ENCODE measurements at places on chromosomes 2 and 18. TPM values are rescaled to one million over a fixed set of nuclear protein-coding genes. Genes with fewer than 3 reads are reported as not detected.

Gene COA5
- 30.9 TPM for total RNA-seq

DNA sequence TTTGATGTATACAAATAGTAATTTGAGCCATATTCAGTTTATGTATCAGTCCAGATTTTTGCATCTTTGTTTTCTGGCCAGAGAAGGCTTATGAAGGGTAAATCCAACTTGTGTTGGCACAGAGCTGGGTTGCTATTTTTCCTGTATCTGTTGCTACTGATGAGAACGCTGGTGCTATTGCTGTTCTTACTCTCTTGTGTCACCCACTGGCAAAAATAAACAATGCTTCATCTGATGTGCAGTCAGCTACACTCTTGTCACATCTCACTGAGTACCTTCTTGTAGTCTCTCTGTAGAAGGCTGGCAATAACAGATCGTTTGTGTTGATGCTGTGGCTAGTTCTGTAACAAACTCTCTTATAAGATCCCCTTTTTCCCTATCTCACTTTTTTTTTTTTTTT lies 323.4 kb downstream of the CDH19 start:
- no peaks in the 10 kb centered on the region for H3K36me3 ChIP-seq
- H3K4me3 ChIP-seq, result no peak overlapping the region
- no peak for DNase-seq
- no peak overlapping the region for H3K27ac ChIP-seq

DNA sequence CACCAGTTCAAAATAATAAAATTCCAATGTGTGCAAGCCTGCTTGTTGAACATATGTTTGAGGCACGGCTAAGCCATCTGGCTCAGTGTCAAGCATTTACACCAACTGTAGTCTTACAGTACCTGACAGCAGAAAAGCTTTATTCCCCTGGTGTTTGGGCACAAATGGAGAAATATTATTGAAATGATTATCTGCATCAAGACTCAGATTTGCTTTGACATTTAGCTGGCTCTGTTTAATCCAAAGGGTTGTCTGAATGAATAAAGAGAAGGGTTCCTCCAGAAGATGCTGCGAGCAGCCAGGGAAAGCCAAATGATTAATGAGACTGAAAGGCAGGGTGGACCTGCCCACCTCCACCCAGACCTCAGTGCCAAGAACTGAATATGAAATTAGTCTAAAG lies 393.2 kb upstream of the GALNT5 start:
- no peaks in the 10 kb centered on the region for H3K36me3 ChIP-seq
- DNase-seq, result no peak
- peaks cover 8% of the 10 kb centered on the region for H3K4me1 ChIP-seq
- no peak overlapping the region for H3K4me3 ChIP-seq
- no peaks in the 10 kb centered on the region for H3K27me3 ChIP-seq

GRCh38 chr2:10132043-10132575 lies 9.6 kb downstream of the RRM2 start:
- H3K27me3 ChIP-seq, result no peaks in the 10 kb centered on the region
- no peaks in the 10 kb centered on the region for H3K36me3 ChIP-seq
- H3K4me3 ChIP-seq, result no peak overlapping the region
- no peak overlapping the region for H3K27ac ChIP-seq

GRCh38 chr2:80591233-80591632 lies 286.7 kb upstream of the LRRTM1 start:
- H3K27ac ChIP-seq, result no peak overlapping the region
- H3K27me3 ChIP-seq, result no peaks in the 10 kb centered on the region
- no peak for DNase-seq

DNA sequence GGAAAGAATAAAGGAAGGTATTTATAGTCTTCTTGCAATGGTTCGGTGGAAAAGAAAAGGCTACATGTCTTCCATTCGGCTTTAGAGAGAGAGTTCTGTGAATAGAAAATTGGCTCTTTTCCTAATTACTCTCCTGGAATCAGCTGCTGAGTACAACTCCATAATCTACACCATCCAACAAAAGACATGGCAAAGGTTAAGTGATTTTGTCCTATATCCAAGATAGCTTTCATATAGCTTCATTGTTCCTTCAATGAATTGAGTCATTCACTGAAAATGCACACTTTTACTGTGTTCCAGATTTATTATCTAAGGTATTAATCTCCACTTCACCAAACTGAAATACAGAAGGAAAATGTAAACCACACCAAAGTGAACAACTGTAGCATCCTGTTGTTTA lies 514.5 kb downstream of the LRRTM4 start:
- no peak overlapping the region for H3K4me3 ChIP-seq
- no peak for DNase-seq
- H3K4me1 ChIP-seq, result no peaks in the 10 kb centered on the region

- H3K27ac ChIP-seq, result no peak overlapping the region
- no peak overlapping the region for H3K4me3 ChIP-seq
- H3K4me1 ChIP-seq, result no peaks in the 10 kb centered on the region
- DNase-seq, result no peak
- no peaks in the 10 kb centered on the region for H3K36me3 ChIP-seq
- H3K27me3 ChIP-seq, result no peaks in the 10 kb centered on the region
Measured at GRCh38 chr2:120477198-120477597, 131.3 kb downstream of the INHBB start.

- H3K27ac ChIP-seq, result no peak overlapping the region
- no peak overlapping the region for H3K4me3 ChIP-seq
- DNase-seq, result no peak
Measured at GRCh38 chr18:10939822-10940221, 209.5 kb downstream of the PIEZO2 start.

DNA sequence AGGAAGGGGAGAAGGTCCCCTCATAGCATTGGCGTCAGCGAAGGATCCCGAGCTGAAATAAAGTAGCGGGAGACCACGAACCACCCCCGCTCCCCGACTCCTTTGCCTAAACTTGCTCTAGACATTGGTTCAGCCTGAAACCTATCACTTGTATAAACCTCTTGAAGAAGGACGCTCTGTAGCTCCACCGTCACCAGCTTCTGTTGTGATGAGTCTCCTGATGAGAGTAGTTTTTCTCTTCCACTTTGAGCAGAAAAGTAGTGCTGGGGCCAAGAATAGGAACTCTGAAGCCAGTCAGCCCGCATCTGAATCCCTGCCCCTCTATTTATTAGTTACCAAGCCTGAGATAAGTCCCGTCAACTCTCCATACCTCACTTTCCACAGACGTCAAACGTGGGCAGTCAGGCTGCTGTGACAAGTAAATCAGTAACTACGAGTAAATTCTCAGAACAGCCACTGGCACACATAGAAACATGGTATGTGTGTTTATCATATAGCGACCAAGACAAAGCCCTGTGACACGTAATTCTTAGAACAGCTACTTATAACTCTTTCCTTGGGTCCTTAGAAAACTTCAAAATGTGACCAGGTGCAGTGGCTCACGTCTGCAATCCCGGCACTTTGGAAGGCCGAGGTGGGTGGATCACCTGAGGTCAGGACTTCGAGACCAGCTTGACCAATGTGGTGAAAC lies 61.7 kb downstream of the CD226 start:
- H3K27ac ChIP-seq, result no peak overlapping the region
- H3K36me3 ChIP-seq, result no peaks in the 10 kb centered on the region
- H3K4me3 ChIP-seq, result no peak overlapping the region
- no peak for DNase-seq
- no peaks in the 10 kb centered on the region for H3K27me3 ChIP-seq

GRCh38 chr2:232219496-232219870 lies 159.1 kb upstream of the ALPP start:
- no peaks in the 10 kb centered on the region for H3K4me1 ChIP-seq
- peaks cover 11% of the 10 kb centered on the region for H3K36me3 ChIP-seq
- no peak overlapping the region for H3K27ac ChIP-seq
- no peaks in the 10 kb centered on the region for H3K27me3 ChIP-seq
- no peak for DNase-seq

DNA sequence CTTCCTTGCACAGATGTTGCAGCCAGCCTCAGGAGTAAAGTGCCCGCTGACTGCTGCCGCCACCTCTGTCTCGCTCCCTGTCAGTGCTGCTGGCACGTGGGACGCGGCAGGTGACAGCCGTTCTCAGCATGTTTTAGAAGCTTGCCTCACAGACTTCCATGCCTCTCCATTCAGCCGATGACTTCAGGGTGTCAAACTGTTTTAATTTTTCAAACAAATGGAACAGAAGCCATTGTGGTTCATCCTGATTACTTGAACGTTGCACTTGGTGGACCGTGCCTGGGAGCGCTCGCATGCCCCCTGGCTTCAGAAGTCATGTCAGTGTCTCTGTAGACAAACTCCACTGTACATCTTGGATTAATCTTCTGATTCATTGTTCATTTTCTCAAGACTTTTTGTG lies 62.7 kb upstream of the EML6 start:
- H3K4me3 ChIP-seq, result no peak overlapping the region
- no peaks in the 10 kb centered on the region for H3K27me3 ChIP-seq
- peak overlapping the region; percentile 2 for H3K27ac ChIP-seq
- peaks cover 35% of the 10 kb centered on the region for H3K4me1 ChIP-seq

- no peak overlapping the region for H3K27ac ChIP-seq
- H3K4me1 ChIP-seq, result peaks cover under 1% of the 10 kb centered on the region
- no peak for DNase-seq
- no peak overlapping the region for H3K4me3 ChIP-seq
Measured at GRCh38 chr2:69709290-69709689, 32.6 kb upstream of the ANXA4 start.

DNA sequence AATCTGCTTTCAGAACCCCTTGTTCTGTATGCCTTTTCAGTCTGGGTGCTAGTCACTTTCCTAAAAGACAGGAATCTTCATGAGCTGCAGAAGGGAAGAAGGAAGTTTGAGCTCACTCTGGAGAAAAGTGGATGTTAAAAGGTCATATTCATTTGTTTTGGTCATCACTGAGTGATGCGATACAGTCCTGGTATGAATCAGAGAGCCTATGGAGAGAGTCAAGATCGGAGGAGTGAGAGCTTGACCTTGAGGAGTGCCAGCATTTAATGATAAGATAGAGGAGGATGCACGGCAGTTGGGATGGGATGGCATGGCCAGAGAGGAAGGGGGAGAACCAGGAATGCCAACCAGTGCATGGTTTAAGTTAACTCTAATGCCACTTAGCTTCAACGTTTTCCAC lies 19.6 kb downstream of the USP39 start:
- H3K27me3 ChIP-seq, result no peaks in the 10 kb centered on the region
- no peaks in the 10 kb centered on the region for H3K4me1 ChIP-seq
- no peak for DNase-seq

DNA sequence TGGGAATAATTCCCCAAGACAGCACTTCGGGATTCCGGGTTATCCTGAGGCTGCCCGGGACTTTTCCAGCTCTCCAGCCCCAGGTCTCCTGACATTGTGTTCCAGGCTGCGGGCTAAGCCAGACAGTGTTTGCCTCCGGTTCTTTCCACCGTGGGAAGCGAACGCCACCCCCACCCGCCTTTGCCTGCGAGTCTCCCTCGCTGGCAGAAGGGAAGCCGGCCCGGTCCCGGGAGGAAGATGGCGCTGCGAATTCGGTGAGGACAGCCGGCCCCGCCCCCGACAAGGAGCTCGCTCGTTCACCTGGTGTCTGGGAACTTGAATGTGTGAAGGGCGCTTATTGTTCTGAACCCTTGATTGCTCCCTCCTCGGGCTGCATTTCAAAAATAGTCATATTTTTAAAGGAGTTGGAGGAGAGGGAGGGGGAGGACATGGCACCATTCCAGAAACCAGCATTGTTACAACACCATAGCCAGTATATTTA lies 2.9 kb downstream of the LRATD1 start:
- H3K36me3 ChIP-seq, result no peaks in the 10 kb centered on the region
- H3K27ac ChIP-seq, result peak overlapping the region; percentile 86
- no peaks in the 10 kb centered on the region for H3K27me3 ChIP-seq
- no peak for DNase-seq
- H3K4me1 ChIP-seq, result peaks cover 54% of the 10 kb centered on the region

Gene CD226
- 0.26 TPM for total RNA-seq

- peaks cover 29% of the 10 kb centered on the region for H3K4me1 ChIP-seq
- H3K4me3 ChIP-seq, result no peak overlapping the region
- H3K27me3 ChIP-seq, result no peaks in the 10 kb centered on the region
- no peak for DNase-seq
- no peaks in the 10 kb centered on the region for H3K36me3 ChIP-seq
- H3K27ac ChIP-seq, result peak overlapping the region; percentile 98
Measured at GRCh38 chr2:205698286-205699268, 16.3 kb downstream of the NRP2 start.

- H3K27ac ChIP-seq, result no peak overlapping the region
- DNase-seq, result no peak
- no peaks in the 10 kb centered on the region for H3K4me1 ChIP-seq
- no peaks in the 10 kb centered on the region for H3K36me3 ChIP-seq
- no peaks in the 10 kb centered on the region for H3K27me3 ChIP-seq
Measured at GRCh38 chr18:58005011-58005410, 39.0 kb upstream of the NEDD4L start.

GRCh38 chr2:49616800-49617199 lies 462.5 kb upstream of the FSHR start:
- H3K27ac ChIP-seq, result no peak overlapping the region
- H3K36me3 ChIP-seq, result no peaks in the 10 kb centered on the region
- H3K4me1 ChIP-seq, result no peaks in the 10 kb centered on the region
- no peak for DNase-seq
- no peak overlapping the region for H3K4me3 ChIP-seq

- H3K27me3 ChIP-seq, result no peaks in the 10 kb centered on the region
- H3K27ac ChIP-seq, result peak overlapping the region; percentile 36
- peaks cover 57% of the 10 kb centered on the region for H3K4me1 ChIP-seq
- H3K36me3 ChIP-seq, result peaks cover 36% of the 10 kb centered on the region
Measured at GRCh38 chr2:37641582-37642171, 29.8 kb downstream of the CDC42EP3 start.

Gene MYOM1
- 31.7 TPM for total RNA-seq

Gene CTDP1
- total RNA-seq, result 23.9 TPM

DNA sequence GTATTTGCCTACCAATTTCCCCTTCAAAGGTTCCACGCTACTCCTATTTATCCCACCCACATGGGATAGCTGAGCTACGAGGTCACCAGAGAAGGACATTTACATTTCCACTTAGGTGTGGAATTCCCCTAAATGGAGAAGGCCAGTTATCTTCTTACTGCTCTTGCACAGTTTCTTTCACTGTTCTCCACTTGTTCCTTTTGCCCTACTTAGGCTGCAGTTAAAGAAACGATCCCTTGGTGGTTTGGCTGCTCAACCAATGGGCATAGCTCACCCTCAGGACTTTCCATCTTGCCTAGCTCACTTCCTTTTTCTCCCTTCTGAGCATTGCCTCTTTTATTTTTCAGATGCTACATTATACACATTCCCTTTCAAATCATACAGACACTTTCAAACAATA lies 11.2 kb upstream of the NABP1 start:
- H3K27me3 ChIP-seq, result no peaks in the 10 kb centered on the region
- H3K27ac ChIP-seq, result no peak overlapping the region
- H3K4me3 ChIP-seq, result no peak overlapping the region

GRCh38 chr2:240396623-240397541 lies 38.6 kb upstream of the GPC1 start:
- H3K27ac ChIP-seq, result no peak overlapping the region
- H3K4me1 ChIP-seq, result no peaks in the 10 kb centered on the region
- DNase-seq, result no peak
- H3K4me3 ChIP-seq, result no peak overlapping the region
- H3K27me3 ChIP-seq, result peaks cover 14% of the 10 kb centered on the region
